Stimulated activated CD8-positive, alpha-beta memory T cell treated with anti-CD3 and anti-CD28 coated beads, Interleukin-2, amount 100 ng/mL, for 1 hour (primary cell): ENCODE measurements at places on chromosomes 1 and 21.

- DNase-seq: no peak
Observed at GRCh38 chr1:27577504-27578188, 26.3 kb downstream of the AHDC1 start.

DNA sequence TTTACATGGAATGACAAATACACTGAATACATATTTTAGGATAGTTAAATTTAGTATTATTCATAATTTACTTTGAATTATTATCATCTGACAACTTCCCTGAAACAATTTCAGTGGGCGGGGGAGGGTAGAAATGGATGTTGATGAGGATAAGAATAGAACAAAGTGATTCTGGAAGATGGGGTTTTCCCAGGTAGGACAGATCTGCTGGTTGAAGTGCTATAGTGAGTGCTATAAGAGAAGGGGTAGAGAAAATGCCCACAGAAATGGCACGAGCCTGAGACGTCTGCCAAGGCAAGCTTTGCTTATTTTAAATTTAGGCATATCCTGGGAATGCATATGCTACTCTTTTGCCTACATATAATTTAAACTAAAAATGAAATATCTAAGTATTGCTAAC lies 3.2 kb downstream of the CFH start:
- no peak for DNase-seq

GRCh38 chr21:26007951-26008498 lies 162.5 kb downstream of the APP start:
- no peak for DNase-seq

- no peak for DNase-seq
Observed at GRCh38 chr21:16992448-16992847, 520.4 kb upstream of the CXADR start.

DNA sequence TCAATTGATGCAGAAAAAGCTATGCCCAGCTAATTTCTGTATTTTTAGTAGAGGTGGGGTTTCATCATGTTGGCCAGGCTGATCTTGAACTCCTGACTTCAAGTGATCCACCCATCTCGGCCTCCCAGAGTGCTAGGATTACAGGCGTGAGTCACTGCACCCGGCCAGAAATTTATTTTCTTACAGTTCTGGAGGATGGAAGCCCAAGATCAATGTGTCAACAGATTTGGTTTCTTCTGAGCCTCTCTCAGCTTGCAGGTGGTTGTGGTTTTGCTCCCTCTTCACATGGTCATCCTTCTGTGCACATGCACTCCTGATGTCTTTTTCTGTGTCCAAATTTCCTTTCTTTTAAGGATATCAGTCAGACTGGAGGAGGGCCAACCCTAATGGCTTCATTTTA lies 35.6 kb downstream of the SHCBP1L start:
- no peak for DNase-seq
